ENCODE measurements at places on chromosomes 1 and 21. TPM values are rescaled to one million over a fixed set of nuclear protein-coding genes. Genes with fewer than 3 reads are reported as not detected.

PTPN7 gene
- 5.7 TPM for total RNA-seq

RXRG gene
- total RNA-seq: 0.96 TPM

F11R gene
- total RNA-seq: 31.7 TPM

OR2L2 gene
- total RNA-seq: not detected

C1orf87 gene
- total RNA-seq: not detected

AMY1C gene
- not detected for total RNA-seq

A3GALT2 gene
- not detected for total RNA-seq

ZBTB8B gene
- not detected for total RNA-seq
